ENCODE measurements at places on chromosomes 5 and 9.

- no peak for DNase-seq
These were observed 51.4 kb downstream of the CDH9 start for GRCh38 chr5:26986985-26987384.

GRCh38 chr9:95229230-95229915 lies 88.1 kb downstream of the FANCC start:
- no peak for DNase-seq

GRCh38 chr9:116342061-116342460 lies 188.5 kb downstream of the PAPPA start:
- no peak for DNase-seq

GRCh38 chr5:144333336-144333920 lies 162.8 kb downstream of the KCTD16 start:
- no peak for DNase-seq

DNA sequence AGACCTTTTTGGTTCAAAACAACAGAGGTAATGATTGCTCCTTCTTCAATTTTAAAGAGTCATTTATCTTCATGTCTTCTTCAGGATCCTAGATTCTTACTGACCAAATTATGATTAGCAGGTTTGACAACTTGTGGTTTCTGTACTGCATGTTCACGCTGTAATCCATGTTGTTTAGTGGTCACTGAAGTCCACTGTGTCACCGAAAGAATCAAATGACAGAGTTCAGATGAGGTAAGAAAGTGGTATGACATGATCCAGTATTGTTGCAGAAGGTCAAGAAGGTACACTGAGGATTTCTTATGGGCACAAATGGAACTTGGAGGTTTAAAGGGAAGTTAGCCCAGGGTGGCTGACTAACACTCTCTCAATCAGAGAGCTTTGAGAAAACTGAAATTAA lies 649.2 kb downstream of the EFNA5 start:
- no peak for DNase-seq

- DNase-seq: no peak
These were observed 36.6 kb upstream of the CDH12 start for GRCh38 chr5:22889720-22890119.

- no peak for DNase-seq
These were observed 19.3 kb downstream of the CDKN2A start for GRCh38 chr9:21974722-21975409.

DNA sequence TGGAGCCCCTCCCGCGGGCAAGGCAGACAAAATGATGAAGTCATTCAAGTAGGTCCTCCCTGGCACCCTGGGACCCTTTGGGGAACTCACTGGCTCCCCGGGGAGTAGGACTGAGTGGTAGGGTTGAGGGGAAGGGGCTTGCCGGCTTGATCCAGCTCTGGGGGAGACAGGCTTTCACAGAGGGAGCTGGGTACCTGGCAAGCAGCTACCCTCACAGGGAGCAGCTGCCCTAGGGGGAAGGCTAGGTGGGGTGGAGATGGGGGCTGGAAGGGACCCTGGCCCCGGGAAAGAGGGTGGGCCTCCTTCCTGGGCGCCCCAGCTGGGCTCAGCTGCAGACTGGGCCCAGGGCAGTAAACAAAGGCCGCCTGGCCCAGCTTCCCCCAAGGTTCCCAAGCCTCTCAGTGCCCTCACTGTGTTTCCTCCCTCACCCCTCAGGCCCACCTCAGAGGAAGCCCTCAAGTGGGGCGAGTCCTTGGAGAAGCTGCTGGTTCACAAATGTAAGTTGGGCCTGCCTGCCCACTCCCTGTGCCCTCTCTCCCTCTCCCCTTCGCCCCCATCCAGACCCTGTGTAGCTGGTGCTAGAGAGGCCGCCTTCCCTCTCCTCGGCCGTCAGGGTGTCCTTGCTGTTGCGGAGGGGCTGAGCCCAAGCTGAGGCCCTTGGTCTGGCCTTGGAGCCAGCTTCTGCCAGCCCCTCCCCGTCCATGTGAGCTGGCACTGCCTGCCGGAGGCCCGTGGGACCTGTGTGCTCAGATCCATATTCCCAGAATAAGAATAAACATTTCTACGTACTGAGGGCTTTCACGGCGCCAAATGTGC lies 131.2 kb downstream of the RGS3 start:
- DNase-seq: no peak

Measured in mucosa of gallbladder (tissue), 1 donor.